ENCODE measurements at places on chromosomes 2 and 18. TPM values are rescaled to one million over a fixed set of nuclear protein-coding genes. Genes with fewer than 3 reads are reported as not detected.

Gene CTLA4
- total RNA-seq = not detected

Gene SLC25A52
- total RNA-seq = under 0.01 TPM

Gene SERPINB11
- total RNA-seq = not detected

Gene DCDC2C
- not detected for total RNA-seq

Gene FAM124B
- total RNA-seq = not detected

Gene WNT10A
- not detected for total RNA-seq

Gene HOXD3
- 2.2 TPM for total RNA-seq

Gene ABCG8
- not detected for total RNA-seq

Gene RGPD3
- total RNA-seq = under 0.01 TPM

Gene GRP
- not detected for total RNA-seq

Gene STPG4
- 0.20 TPM for total RNA-seq

Gene CDH20
- total RNA-seq = 0.20 TPM

Data from subcutaneous preadipocyte (primary cell).